Cerebellar cortex (tissue), 1 donor: ENCODE measurements at places on chromosomes 3 and 15.

GRCh38 chr15:89852342-89852995, 37.8 kb upstream of the ANPEP start:
- DNase-seq: no peak

DNA sequence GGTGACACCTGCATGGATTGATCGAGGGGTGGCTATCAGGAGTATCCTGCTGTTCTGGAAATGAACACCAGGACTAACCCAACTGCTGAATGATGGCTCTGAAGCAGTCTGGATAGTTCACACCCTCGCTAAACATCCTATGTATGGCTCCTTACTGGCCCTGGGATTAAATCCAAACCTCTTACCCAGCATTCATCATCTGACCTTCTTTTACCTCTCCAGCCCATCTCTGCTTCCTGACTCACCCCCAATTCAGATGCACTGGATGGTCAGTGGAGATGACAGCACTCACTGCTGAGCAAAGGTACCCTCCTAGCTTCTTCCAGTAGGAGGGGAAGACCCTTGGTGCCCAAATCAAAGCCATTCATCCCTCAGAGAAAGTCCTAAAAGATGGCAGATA, 235.2 kb upstream of the TRIM42 start:
- no peak for DNase-seq

DNA sequence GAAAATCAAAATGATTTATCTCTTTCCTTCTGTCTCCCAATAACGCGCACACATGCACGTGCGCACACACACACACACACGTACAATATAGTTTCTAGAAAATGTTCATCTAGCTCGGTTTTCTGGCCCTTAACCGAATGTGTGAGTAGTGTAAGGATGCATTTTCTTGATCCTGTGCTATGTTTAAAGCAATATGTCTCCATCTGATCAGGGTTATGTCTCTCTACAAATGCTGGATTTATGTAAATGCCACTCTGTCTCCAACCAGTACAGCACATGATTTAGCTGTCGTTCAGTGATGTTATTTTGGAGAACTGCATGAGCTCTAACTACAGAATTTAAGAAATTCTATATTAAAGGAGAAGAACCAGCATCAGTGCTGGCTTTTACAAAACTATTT, 198.0 kb downstream of the TJP1 start:
- DNase-seq: no peak

GRCh38 chr3:197031315-197032285, 2.0 kb upstream of the MELTF start:
- DNase-seq: peak; percentile 49

DNA sequence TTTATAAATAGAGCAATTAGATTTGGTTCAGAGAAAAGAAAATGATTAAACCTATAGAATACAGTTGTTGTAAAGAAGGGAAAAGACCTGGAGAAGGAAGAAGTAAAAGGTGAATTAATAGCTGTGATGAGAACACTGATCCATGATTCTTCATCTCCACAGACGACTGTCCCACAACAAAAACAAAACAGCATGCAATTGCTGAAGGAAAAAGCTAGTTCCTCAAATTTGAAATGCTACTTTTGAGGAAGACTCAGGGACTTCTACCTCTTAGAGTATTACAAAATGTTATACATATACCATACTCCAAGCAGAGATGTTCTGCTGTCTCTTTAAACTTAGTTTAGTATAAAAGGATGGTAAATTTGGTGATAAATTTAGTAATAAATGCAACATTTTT, 21.5 kb downstream of the ALCAM start:
- no peak for DNase-seq

DNA sequence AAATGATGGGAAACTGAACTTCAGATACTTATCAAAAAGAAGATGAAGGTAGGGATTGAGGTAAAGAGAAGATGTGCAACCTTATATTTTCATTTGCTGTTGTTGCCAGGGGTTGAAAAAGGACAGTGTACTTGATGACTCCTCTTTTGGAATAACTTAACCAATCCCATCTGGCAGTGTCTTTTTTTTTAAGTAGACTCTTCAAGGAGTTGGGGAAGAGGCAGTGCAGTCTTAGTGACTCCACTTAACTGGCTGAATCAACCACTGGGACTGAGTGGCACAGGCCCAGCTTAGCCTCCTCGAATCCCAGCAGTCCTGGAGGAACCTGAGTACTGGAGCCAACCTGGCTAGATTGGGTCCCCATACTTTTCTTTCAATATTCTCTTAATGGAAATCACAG, 27.3 kb upstream of the FILIP1L start:
- DNase-seq: no peak

DNA sequence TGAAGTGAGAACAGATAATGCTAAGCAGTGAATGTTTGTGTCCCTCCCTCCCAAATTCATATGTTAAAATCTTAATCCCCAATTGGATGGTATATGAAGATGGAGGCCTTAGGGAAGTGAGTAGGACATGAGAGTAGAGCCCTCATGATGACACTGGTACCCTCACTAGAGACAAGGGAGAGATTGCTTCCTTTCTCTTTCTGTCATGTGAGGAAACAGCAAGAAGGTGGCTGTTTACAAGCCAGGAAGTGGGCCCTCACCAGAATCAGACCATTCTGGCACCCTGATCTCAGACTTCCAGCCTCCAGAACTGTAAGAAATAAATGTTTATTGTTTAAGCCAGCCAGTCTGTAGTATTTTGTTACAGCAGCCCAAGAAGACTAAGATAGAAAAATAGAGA, 209.5 kb downstream of the SATB1 start:
- DNase-seq: no peak

DNA sequence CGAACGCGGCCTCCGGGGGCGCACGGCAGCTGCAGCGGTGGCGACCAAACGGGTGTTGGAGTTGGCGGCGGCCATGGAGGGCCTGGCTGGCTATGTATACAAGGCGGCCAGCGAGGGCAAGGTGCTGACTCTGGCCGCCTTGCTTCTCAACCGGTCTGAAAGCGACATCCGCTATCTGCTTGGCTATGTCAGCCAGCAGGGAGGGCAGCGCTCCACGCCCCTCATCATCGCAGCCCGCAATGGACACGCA, 725 bp downstream of the FEM1B start:
- no peak for DNase-seq
